ENCODE measurements at places on chromosomes 5 and 9.

DNA sequence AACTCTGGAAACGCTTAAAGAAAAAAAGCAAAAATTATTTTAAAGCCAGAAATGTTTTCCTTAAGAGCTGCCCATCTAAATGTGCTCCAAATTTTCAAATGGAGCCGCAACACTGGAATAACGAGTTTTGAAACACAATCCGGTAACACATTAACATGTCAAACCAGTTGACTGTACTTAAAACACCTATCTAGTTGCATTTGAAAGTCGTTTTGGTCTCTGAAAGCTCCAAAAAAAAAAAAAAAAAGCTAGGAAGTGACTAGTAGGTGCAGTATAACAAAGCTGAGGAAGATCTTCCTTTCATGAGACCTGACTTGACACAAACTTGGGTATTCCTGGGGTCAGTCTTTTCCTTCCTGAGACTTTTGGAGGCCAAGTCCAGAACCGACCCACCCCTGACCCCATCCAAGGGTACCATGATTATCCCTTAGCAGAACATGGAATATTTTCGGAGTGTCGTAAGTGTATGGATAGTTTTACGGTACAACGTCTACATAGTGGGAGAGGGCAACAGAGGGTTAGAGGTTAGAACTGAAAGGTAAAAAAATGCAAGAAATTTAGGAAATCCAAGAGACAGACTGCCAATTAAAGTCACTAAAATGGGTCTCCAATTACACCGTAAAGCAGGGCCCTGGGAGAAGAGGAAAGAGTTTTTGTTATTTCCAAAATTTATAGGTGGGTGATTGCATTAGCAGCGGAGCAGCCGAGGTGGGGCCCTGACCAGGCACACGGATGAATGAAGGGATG, 812 bp downstream of the CETN3 start:
- peak; percentile 2 for DNase-seq

DNA sequence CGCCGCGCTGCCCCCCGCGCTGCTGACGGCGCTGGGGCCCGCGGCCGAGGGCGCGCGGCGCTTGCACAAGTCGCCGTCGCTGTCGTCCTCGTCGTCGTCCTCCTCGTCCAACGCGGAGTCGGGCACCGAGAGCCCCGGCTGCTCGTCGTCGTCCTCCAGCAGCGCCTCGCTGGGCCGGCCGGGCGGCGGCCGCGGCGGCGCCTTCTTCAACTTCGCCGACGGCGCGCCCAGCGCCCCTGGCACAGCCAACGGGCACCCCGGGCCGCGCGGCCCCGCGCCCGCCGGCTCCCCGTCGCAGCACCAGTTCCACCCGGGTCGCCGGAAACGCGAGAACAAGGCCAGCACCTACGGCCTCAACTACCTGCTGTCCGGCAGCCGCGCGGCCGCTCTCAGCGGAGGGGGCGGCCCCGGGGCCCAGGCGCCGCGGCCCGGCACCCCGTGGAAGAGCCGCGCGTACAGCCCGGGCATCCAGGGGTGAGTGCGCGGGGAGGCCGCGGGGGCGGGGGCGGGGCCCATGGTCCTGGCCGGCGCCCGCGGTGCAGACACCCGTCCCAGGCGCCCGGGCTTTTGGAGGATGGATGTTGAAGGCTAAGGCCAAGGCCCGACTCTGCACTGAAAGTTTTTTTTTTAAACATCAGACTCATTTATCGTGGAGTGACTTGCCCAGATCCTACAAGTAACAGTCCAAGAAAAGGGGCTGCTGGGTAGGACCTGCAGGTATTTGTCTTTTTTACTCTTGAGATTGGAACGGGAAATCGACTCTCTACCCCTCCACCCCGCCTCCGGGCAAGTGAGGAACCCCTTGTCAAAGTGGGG, 1.2 kb downstream of the TENT4A start:
- DNase-seq = no peak

- DNase-seq = peak; percentile 38
Measured at GRCh38 chr9:35696520-35697215, 6.9 kb upstream of the TPM2 start.

- DNase-seq = no peak
Measured at GRCh38 chr5:173278641-173279040, 43.6 kb upstream of the NKX2-5 start.

- DNase-seq = peak; percentile 52
Measured at GRCh38 chr5:78275998-78276543, 18.4 kb downstream of the AP3B1 start.

DNA sequence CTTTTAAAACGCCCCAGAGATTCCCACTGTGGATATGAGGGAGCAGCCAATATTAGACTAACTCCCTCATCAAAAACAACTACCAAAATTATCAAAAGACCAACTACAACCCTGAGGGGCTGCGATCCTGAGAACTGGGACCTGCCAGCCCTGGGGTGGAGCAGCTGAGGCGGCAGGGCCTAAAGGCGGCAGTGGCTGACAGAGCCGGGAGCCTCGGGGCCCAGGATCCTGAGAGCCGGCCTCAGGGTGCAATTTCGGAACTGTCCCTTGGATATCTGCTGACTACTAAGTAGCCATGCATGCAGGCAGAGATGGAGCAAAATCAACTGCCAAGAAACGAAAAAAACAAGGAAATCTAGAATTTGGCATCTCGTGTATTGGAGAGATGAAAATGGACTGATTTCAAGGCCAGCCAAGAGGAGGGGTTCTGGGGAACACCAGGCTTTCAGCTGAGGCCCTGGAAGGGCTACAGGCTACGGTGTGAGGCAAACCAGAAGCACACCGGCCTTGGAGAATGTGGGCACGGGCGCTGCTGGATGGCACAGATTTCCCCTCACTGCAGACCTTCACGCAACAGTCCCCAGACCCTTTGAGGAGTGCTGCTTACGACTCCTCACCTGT, 63.6 kb upstream of the UBAC1 start:
- DNase-seq = no peak

GRCh38 chr5:117947836-117948235, 1040.5 kb downstream of the DTWD2 start:
- no peak for DNase-seq

DNA sequence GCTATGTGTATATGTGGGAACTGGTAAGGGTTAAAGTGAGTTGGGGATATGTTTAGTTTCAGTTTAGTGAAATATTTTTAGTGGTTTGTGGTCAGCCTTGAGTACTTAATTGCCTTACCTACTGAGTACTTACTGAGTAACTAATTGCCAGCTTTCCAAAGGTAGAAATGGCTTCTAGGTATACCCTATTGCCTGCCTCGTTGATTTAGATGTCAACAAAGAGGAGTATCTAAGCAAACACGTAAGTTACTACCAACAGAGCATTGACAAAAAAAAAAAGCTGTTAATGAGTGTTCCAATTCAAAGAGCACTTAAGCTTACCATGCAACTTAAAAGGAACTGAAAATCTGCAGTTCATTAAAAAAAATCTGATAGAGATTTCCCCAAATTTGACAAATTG, 8.8 kb downstream of the ATP10B start:
- DNase-seq = no peak

- DNase-seq = peak; percentile 67
Measured at GRCh38 chr5:78953092-78953800, 31.9 kb downstream of the ARSB start.

DNA sequence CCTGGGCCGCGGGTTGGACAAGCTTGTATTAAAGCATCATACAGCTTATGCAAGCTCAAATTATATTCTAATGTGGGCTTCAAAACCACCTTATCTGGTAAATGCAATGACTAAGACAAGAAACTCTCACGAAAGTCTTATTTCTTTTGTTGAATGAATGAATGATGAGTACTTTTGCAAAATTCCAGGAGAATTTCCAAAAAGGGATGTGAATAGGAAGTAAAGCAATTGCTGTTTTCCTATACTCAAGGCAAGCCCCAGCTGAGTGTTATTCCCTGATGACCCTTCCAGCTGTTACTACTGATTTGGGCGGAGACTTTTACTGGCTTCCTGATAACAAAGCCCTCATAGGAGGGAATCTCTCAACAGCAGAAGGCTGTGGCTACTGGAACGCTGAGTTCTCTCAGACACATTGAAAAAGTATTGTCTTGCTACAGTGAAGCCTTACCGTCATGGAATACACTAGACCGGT, 162.8 kb downstream of the SREK1 start:
- DNase-seq = peak; percentile 22

GRCh38 chr9:37938121-37938891, 34.4 kb upstream of the SLC25A51 start:
- peak; percentile 92 for DNase-seq

- no peak for DNase-seq
Measured at GRCh38 chr5:109155625-109156024, 254.1 kb downstream of the PJA2 start.

- DNase-seq = peak; percentile 2
Measured at GRCh38 chr9:81724242-81724889, 35.0 kb upstream of the TLE1 start.

DNA sequence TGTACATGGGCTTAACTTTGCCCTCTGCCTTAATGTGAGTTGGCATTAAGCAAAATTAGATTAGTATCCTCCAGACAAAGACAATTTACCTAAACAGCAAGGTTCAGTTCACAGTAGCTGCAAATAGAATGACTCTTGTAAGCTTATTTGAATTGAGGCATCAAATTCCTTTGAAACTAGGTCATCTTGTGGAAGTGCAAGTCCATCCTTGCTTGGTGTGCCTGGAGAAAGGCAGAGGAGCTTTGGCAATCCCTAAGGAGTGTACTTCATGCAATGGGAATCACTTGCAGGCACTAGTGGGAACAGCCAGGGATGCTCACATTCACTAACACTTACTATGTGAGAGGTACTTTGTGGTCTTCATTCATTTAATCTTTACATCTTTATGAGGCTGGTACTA, 118.3 kb downstream of the DRD1 start:
- DNase-seq = peak; percentile 16

GRCh38 chr9:34547960-34548611, 25.3 kb upstream of the ENHO start:
- DNase-seq = peak; percentile 52

DNA sequence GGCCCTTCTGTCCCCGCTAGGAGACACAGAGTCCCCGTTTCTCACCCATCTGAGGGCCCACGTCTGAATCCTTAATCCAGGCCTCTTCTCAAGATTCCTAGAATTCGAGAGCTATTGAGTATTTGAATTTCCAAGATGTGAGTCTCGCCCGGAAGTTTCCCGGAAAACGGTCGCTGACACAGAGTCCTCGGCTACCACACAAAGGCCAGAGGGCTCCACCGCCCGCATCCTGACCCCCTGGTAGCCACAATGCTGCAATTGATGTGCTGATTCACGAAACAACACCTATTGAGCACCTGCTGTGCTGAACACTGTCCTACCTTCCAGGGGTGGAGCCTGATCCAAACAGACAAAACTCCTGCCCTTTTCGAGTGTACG, 670 bp upstream of the FBP1 start:
- no peak for DNase-seq

GRCh38 chr5:148856009-148856367, 29.6 kb downstream of the ADRB2 start:
- no peak for DNase-seq

GRCh38 chr5:166562246-166562645, 1729.2 kb upstream of the WWC1 start:
- no peak for DNase-seq

- no peak for DNase-seq
Measured at GRCh38 chr5:59684388-59685190, 208.9 kb downstream of the PDE4D start.

GRCh38 chr9:69351227-69351626, 26.2 kb downstream of the ENTREP1 start:
- no peak for DNase-seq

GRCh38 chr5:172102913-172103626, 85.0 kb downstream of the STK10 start:
- peak; percentile 99 for DNase-seq

- DNase-seq = peak; percentile 74
Measured at GRCh38 chr9:115106642-115107041, 11.3 kb downstream of the TNC start.

GRCh38 chr5:11863911-11864310, 40.3 kb downstream of the CTNND2 start:
- no peak for DNase-seq

GRCh38 chr5:151021746-151022145, 1.4 kb downstream of the GPX3 start:
- no peak for DNase-seq

DNA sequence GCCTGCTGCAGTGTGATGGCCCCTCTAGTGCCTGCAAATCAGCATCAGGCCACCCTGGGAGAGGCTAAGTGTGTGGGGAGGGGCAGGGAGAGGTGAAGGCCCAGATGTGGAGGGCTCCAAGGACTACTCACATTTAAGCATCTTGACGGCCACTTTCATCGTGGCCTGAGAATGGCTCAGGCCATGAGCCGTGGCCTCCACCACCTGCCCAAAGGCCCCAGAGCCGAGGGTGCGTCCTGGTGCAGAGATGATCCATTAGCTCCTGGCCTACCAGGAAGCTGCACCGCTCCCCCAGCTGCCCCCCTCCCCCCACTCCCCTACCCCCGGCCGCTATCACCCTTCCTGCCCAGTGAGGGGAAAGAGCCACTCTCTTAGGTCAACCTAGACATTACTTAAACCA, 31.0 kb downstream of the PDGFRB start:
- no peak for DNase-seq

GRCh38 chr5:60633341-60633740, 66.6 kb downstream of the DEPDC1B start:
- peak; percentile 69 for DNase-seq

DNA sequence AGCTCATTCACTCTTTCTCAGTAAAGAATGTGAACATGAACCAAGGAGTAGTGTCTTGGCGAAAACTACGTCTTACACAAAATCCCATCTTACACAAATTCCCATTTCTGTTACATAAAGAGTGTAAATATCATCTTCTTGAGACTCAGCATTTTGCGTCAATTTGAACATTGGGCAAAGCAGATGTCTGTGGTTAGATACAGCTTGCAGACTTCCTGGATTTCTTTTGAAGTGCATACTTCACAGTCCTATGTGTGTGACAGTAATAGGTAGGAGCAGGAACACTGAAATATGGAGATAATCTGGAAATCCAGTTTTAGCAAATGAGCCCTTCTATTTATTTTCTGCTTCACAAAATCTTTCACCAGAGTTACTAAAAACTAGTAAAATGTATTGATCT, 58.8 kb downstream of the C6 start:
- no peak for DNase-seq

GRCh38 chr5:24623624-24624023, 21.2 kb downstream of the CDH10 start:
- DNase-seq = no peak

GRCh38 chr9:108609897-108610253, 245.9 kb downstream of the ACTL7B start:
- DNase-seq = no peak

GRCh38 chr9:4056187-4056586, 243.7 kb downstream of the GLIS3 start:
- DNase-seq = no peak

DNA sequence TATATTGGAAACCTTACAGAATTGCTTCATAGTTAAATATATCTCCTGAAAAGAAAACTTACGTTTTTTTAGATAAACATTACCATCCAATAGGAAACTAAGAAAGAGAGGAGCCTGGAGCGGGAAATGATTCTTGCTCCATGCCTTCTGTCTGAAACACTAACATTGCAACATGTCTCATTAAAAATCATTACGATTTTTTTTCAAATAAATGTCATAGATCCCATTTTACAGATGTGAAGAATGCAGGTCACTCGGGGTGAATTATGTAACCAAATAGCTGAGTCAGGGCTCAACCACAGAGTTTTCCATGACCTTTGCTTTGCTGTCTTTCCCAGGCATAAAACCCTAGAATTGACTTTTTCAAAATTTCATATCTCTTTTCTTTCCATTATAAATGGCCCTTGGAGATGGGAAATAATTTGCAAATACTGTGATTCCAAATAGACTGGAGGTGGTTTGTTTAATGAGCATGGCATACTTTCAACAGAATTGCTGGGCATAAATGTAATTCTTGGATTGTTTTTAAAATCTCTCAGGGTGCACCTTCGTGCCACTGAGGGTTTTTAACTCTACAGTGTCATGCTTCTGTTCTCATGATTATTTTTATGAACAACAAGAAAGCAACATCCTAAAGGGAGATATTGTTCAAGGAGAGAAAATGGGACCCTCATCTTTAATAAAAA, 302.8 kb downstream of the EBF1 start:
- DNase-seq = no peak
